Activated naive CD4-positive, alpha-beta T cell treated with anti-CD3 and anti-CD28 coated beads for 36 hours (primary cell): ENCODE measurements at places on chromosomes 3 and 15. TPM values are rescaled to one million over a fixed set of nuclear protein-coding genes. Genes with fewer than 3 reads are reported as not detected.

Gene C3orf22
- not detected for total RNA-seq

DNA sequence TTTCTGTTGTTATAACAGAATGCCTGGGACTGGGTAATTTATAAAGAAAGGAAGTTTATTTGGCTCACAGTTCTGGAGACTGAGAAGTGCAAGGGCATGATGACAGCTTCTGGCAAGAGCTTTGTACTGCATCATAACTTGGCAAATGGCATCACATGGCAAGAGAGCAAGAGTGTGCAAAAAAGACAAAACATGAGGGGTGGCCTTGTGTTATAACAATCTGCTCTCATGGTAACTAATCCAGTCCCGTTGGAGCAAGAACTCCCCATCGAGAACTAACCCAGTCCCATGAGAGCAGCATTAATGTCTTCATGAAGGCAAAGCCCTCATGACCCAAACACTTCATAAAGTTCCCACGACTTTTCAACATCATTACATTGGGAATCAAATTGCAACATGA, 23.2 kb downstream of the SCN11A start:
- H3K4me1 ChIP-seq: no peaks in the 10 kb centered on the region
- H3K27me3 ChIP-seq: no peaks in the 10 kb centered on the region
- H3K36me3 ChIP-seq: no peaks in the 10 kb centered on the region
- H3K27ac ChIP-seq: no peak overlapping the region

DNA sequence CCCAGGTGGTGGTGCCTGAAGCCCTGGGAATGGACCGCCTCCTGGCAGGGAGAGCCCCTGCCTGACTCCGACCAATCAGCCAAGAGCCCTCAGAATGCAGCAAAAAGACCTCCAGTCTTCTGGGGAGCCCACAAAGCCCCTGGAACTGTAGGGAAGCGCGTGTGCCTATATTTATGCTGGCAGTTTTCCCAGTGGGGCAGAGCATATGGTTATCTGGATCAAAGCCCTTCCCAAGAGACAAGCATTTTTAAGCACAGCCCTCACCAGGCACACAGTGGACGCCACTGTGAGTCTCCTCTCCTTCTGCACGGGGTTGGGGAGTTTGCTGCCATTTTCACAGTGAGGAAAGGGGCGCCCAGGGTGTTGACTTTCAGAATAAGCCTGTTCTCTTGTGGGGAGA, 80.9 kb upstream of the RPL32 start:
- no peak overlapping the region for H3K4me3 ChIP-seq
- no peak for DNase-seq
- H3K27ac ChIP-seq: no peak overlapping the region
- peaks cover 3% of the 10 kb centered on the region for H3K4me1 ChIP-seq

DNA sequence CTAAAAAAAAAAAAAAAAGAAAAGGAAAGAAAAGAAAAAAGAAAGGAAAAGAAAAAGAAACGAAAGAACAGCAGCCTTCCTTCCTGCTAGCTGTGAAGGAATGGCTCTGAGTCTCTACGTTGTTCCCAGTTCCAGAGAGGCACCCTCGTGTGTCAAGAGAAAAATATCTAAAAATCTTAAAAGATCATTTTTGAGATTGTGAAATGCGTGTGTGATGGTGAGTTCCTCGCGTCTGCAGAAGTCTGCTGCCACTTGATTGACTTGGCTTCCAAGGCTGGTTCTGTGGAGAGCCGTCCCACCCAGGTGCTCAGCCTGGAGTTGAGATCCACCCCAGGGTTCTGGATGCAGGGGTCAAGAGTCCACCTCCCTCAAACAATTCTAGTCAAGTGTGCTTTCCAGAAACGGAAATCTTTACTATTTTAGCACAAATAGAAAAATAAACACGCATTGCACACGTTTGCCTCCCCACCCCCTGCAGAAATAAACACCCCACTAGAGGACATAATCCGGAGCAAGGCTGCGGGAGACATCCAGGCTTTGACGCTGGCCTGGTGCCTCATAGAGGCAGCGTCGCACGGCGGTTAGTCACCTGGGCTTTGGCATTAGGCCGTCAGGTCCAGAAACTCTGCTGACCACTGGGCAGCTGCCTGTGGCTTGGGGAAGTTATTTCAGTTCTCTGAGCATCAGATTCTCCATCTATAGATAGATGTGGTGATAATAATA, 265.4 kb downstream of the FAM43A start:
- no peaks in the 10 kb centered on the region for H3K4me1 ChIP-seq
- no peak for DNase-seq
- H3K27ac ChIP-seq: no peak overlapping the region
- H3K4me3 ChIP-seq: no peak overlapping the region
- H3K27me3 ChIP-seq: no peaks in the 10 kb centered on the region
- no peaks in the 10 kb centered on the region for H3K36me3 ChIP-seq
